BJ (cell line): ENCODE measurements at places on chromosomes 13 and 19.

- DNase-seq: peak; percentile 29
Observed at GRCh38 chr19:4575267-4576015, 16.0 kb upstream of the SEMA6B start.

DNA sequence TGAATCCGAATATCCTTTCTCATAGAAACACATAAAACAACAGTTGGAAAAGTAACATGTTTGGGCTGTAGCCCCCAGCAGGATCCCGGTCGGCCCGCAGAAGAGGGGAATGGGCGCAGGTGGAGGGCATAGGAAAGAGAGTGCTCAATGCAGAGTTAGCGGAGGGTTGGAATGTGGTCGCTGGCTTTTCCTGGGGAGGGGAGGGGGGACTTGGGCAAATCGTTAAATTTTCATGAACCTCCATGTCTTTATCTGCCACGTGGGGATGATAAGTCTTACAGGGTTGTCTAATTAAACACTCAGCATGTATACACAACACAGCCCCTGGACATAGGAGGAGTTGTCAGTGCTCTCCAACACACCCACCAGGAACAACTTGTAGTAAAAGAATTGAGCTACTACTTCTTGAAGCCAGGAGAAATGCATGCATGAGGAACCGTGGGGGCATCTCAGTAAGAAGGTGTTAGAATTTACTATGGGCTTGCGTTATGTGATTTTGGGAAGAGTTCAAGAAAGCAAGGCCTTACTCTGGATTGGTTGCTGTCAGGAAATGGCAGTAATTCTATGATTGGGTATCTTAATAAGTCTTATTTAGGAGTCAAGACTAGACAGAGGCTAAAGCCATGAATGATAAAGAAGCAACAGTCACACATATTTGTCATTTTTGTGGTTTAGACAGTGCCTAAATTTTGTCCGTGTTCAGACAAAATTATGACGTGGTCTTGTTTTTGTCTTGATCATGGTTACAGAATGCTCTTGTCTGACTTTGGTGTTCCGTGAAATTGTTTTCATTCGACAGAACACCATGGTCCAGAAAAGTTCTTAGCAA is 671 bp upstream of the SLC46A3 start:
- peak; percentile 77 for DNase-seq

DNA sequence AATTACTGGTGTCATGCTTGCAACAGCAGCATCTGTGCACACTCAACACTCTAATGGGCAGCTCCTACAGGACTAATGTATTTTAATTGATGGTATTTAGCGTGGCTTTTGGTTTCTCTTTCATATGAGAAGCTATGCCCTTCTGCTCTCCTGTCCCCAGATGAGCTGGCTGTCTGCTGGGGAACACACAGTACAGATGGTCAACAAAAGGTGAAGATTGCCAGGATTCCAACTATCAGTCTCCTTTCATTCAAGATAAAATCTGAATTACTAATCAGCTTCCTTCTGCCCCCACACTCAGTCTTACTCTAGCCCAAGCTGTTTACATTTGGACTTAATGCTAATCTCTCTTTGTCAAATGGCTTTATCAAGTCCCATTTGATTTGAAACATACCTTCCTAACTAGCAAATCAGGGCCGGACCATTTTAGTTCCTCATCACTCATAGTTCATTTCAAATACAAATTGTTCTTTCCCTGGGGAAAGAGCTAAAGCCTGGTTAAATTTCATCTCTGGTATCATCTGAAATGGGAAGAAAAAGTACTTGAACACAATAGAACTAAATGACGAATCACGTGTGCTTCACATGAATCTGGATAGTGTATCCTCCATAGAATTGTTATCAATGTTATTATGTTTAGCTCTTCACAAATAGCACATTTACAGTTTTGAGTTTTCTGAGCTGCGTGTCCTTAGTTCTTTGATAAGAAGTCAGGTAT is 988.0 kb downstream of the PCDH17 start:
- no peak for DNase-seq

DNA sequence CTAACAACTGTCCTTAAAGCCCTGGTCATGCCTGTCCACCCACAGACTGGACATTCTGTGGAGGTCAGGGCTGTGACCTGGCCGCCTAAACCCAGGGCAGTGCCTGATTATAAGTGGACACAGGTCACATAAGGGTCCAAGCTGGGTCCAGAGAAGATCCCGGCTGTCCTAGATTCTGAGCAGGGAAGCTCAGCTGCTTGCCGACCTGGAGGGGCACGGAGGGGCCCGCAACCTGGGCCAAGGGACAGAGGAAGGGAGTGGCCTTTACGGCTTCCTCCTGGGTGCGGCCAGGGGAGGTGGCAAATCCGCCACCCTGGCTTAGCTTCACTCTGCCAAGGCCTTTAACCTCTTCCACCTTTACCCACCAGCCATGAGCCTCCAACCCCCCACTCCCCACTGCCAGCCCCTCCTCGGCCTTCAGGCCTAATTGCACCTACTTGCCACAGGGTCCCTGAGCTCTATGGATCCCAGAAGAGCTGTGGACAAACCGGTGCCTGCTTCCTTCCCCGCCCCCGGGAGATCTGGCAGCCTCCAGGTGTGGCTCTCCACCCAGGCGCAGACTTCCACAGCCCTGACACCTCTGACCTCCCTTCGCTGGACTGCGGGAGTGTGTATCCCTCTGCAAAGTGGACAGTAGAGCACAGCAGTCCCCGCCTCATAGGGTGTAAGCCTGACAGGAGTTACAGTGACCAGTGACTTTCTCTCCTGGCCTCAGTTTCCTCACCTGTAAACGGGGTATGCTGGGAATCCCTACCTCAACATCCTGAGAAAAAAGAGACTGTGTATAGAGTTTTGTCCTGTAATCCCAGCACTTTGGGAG is 1.7 kb downstream of the CD320 start:
- no peak for DNase-seq

GRCh38 chr13:106291006-106291405 is 244.5 kb downstream of the EFNB2 start:
- peak; percentile 28 for DNase-seq

GRCh38 chr13:99087954-99088491 is 110.2 kb upstream of the DOCK9 start:
- DNase-seq: no peak

DNA sequence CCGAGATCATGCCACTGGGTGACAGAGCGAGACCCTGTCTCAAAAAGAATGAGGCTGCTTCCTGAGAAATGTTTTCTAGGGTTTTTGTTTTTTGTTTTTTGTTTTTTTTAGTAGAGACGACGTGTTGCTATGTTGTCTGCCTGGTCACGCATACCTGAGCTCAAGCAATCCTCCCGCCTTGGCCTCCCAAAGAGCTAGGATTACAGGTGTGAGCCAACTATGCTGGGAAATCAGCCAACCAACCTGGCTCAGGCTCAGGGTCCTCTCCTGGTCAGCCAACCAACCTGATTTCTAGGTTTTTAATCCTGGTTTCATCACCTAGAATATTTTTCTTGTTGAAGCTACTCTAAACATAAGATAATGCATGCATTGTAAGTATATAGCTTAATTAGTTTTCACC is 7.8 kb downstream of the DHX34 start:
- no peak for DNase-seq

GRCh38 chr13:75947448-75947847 is 311.3 kb downstream of the LMO7 start:
- DNase-seq: no peak

DNA sequence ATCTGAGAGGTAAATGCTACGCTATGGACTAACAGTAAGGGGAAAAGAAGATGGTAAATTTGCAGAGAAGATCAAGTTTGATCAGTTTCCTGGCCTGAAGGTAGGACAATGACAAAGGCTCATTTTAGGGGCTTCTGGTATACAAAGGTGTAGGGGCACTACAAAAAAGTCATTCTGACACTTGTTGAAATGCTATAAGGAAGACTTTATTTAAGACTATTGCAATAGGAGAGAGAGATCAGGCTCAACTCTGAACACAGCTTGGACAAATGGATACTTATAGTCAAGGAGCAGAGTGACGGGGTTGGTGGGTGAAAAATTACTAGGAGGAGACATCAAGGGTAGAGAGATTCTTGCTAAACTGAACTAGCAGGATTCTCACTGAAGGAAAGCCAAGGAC is 37.2 kb upstream of the KPNA3 start:
- DNase-seq: no peak

DNA sequence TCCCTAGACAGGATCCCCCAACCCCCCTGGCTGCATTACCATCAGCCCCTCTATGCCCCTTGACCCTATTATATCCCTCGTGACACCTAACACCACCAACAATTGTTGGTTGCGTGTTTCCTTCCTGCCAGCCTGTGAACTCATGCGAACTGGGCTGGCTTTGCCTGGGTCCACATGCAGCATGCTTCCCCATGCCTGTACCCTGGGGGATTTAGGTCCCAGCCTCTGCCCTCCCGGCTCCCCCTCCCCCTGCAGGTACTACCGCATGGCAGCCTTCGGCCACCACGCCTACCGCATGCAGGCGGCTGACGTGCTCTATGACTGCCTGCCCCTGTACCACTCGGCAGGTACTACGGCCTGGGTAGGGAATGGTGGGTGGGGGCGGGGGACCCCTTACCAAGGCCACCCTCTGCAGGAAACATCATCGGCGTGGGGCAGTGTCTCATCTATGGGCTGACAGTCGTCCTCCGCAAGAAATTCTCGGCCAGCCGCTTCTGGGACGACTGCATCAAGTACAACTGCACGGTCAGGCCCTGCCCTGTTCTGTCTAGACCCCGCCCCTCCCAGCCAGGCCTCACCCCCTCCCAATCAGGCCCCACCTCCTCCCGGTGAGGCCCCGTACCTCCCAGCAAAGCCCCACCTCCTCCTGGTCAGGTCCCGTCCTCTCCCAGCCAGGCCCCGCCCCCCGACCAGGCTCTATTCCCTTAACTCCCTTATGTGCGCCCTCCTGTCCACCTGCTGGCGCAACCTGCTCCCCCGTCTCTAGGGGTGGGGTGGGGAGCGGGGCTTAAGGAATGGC is 18.5 kb downstream of the SLC27A1 start:
- DNase-seq: no peak

- no peak for DNase-seq
Observed at GRCh38 chr13:23380534-23380933, 53.0 kb downstream of the SACS start.
